ENCODE measurements at places on chromosomes 13 and 19.

DNA sequence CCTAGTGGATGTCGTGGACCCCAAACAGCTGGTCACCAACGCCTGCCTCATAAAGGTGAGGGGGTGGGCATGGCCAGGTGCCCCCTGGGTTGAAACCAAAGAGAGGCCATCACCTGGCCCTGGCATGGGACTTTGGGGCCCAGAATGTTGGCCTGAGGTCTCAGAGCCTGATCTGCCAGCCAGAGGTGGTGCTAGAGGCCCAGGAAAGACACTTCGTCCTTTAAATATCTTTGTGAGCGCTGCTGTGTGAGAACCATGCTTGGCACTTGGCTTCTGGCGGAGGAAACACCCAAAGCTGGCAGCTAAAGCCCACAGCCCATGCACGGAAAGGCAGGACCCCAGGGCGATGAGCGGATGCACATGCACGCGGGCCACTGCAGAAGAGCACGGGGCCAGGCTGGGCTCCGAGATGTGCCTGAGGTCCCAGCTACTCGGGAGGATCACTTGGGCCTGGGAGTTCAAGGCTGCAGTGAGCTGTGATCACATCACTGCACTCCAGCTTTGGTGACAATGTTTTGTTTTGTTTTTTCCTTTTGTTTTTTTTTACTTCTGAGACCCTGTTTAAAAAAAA lies 4.3 kb upstream of the ADM5 start:
- no peak for DNase-seq

GRCh38 chr13:98129059-98129746 lies 13.7 kb upstream of the FARP1 start:
- DNase-seq: no peak

DNA sequence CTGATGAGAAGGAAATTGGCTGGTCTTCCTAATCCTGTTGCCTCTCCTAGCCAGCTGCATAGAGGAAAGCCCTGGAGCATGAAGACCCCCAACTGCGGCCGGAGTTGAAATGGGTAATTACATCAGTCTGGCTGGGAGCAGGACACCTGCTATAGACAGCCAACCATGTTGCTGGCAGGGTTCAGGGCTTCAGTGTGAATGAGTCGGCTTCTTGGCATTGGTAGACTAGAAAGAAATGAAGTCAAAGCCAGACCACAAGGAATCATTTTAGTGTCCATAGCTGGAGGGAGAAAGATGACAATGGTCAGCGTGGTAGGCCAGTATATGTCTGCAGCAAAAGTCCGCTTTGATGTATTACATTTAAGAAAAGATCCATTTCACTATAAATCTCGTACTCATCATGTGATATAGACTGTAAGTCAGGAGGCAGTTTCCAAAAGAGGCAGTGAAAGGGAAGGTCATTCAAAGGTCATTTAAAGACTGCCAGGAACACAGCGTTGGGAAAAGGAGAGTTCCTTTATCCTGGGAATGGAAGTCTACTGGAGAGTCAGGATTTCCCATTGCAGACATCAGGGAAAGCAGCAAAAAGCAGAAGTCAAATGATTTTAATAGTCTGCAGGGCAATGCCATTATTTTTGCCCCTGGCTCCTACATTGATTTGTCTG lies 262.7 kb downstream of the DNAJC15 start:
- DNase-seq: no peak

DNA sequence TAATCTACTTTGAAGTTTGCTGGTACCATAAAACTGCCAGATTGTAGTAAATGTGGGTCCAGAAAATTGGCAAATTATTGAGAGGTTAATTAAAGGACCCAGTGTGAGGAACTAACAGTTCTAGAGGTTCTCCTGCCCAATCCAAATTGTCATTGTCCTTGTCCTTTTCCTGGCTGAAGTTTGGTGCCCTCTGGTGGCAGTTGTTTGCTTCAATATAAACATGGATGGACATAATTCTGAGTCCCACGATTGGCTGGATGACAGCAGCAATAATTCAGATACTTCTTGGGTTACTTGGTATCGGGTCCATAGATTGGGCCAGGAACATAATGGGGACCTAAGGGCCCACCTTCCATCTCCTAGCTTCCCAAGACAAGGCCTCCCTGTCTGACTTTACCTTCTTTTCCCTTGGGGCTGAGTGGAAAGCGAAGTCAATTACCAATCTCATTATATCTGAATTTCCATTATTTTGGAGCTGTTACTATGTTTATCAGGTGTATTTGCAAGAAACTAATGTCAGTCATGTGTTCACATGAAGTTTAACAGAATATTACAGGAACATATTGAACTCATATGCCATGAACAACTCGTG lies 33.8 kb upstream of the GARRE1 start:
- peak; percentile 80 for DNase-seq

- no peak for DNase-seq
Observed at GRCh38 chr13:98992355-98992754, 14.5 kb upstream of the DOCK9 start.

- DNase-seq: no peak
Observed at GRCh38 chr13:68846663-68847062, 1261.0 kb upstream of the ATXN8OS start.

DNA sequence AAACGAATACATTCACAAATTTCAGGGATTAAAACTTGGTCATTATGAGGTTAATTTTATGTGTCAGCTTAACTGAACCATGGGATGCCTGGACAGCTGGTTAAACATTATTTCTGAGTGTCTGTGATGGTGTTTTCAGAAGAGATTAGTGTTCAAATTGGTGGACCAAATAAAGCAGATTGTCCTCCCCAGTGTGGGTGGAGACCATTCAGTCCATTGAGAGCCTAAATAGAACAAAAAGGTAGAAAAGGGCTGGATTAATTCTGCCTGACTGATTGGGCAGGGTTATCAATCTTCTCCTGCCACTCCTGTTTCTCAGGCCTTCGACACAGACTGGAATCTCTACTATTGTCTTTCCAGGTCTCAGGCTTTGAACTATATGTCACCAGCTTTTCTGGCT lies 203.8 kb upstream of the SLITRK6 start:
- no peak for DNase-seq

- DNase-seq: no peak
Observed at GRCh38 chr13:98280176-98280510, 103.1 kb upstream of the RNF113B start.

GRCh38 chr13:103694471-103694870 lies 628.3 kb upstream of the SLC10A2 start:
- DNase-seq: no peak

- DNase-seq: peak; percentile 83
Observed at GRCh38 chr13:94662274-94662945, 49.9 kb downstream of the SOX21 start.

- DNase-seq: no peak
Observed at GRCh38 chr19:4600082-4600481, 39.2 kb upstream of the TNFAIP8L1 start.

DNA sequence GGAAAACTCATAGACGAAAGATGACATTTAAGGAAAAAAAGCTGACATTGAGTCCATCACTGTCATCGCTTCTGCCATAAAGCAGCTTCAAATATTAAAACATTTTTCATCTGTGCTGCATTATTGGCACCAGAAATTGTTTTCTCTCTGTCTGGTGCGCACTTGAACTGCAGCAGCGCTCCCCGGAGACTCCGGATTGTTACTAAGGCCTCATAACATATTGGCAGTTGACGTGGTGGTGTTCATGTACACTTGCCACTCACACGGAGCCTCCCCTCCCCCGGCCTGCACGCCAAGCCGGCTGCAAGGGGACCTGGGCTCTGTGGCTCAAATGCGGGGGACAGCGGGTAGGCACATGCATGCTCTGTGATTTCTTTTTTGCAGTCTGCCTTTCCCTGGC lies 203.2 kb downstream of the TSHZ3 start:
- DNase-seq: no peak

DNA sequence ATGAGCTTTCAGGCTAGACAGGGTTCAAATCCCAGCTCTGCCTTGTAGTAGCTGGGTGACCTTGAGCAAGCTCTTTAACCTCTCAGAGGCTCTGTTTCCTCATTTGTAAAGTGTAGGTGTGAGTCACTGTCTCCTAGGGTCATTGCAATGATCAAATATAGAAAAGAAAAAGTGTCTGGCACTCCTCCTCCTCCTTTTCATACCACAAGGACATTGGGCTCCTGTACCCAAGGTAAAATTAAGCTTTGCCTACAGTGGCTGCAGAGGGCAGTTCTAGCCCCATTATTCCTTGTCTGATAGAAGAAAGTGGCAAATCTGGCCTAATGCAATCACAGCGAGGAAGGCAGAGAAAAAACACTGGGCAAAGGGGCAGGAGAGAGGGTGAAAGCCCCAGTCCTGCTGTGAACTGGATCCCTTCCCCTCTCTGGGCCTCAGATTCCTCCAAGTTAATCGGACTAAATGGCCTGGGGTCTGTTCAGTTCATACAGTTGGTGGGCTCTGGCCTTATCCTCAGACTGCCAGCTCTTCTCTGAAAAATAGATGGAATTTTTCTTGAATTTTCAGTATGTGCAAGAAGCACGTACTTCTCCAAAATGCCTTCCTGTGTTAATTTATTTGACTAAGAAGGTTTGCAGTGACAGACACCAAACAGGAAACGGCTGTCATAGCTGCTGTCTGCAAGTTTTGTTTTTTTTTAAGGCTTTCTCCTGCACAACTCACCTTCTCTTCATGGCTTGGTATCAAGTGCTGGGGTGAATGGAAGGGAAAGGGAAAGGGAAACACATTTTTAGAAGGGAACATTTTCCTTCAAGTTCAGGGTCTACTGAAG lies 35.3 kb downstream of the RGCC start:
- no peak for DNase-seq

GRCh38 chr13:76222511-76222910 lies 586.4 kb downstream of the LMO7 start:
- no peak for DNase-seq

DNA sequence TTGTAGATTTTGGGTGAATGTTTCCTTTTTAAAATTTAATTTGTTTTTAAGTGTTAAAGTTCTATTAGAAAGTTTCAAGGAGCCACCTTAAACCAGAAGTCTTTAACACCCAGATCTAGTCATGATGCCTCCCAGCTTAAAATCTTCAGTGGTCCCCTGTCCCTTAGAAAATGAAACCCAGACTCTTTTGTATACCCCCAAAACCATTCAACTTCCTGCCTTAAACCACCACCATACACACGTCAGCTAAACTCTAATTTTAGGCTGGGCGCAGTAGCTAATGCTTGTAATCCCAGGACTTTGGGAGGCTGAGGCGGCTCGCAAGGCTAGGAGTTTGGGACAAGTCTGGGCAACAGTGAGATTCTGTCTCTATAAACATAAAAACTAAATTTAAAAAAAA lies 37.9 kb downstream of the N4BP2L1 start:
- DNase-seq: no peak

- DNase-seq: no peak
Observed at GRCh38 chr19:8544168-8544567, 30.2 kb upstream of the ZNF414 start.

DNA sequence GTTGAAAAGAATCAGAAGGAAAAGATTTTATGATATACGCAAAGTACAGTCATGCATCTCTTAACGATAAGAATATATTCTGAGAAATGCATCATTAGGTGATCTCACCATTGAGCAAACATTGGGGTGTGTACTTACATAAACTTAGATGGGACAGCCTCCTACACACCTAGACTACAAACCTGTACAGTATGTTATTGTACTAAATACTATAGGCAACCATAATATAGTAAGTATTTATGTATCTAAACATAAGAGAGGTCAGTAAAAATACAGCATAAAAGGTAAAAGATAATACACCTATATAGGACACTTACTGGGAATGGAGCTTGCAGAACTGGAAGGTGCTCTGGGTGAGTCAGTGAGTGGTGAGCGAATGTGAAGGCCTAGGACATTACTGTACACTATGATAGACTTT lies 254.6 kb downstream of the SPRY2 start:
- no peak for DNase-seq

GRCh38 chr19:3817761-3818160 lies 31.6 kb upstream of the MATK start:
- DNase-seq: no peak

GRCh38 chr13:91564396-91564795 lies 166.0 kb downstream of the GPC5 start:
- no peak for DNase-seq

GRCh38 chr13:52600666-52601065 lies 41.6 kb upstream of the HNRNPA1L2 start:
- DNase-seq: no peak

- DNase-seq: no peak
Observed at GRCh38 chr13:50626101-50626547, 217.4 kb downstream of the DLEU7 start.

DNA sequence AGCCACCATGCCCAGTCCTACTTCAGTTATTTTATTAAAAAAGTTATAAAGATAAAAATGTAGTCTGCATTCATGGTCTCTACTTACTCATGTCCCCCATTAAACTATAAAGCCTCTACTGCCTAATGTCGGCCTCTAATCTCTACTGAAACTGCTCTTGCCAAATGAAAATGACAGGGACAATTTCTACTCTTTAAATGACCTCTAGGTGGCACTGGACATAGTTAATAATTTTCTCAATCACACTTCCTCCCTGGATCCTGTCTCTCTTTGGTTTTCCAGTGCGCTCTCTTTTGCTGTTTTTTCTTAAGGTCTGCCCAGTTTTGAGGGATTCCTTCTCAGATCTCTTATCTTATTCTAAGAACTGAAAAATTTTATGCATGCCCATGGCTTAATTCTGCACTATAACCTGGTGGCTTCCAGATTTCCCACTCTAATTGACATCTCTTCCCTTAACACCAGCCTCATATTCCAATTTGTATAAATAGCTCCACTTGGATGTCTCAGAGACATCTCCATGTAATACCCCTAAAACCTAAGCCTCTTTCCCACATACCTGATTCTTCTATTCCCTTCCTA lies 54.3 kb downstream of the MTMR6 start:
- peak; percentile 53 for DNase-seq

DNA sequence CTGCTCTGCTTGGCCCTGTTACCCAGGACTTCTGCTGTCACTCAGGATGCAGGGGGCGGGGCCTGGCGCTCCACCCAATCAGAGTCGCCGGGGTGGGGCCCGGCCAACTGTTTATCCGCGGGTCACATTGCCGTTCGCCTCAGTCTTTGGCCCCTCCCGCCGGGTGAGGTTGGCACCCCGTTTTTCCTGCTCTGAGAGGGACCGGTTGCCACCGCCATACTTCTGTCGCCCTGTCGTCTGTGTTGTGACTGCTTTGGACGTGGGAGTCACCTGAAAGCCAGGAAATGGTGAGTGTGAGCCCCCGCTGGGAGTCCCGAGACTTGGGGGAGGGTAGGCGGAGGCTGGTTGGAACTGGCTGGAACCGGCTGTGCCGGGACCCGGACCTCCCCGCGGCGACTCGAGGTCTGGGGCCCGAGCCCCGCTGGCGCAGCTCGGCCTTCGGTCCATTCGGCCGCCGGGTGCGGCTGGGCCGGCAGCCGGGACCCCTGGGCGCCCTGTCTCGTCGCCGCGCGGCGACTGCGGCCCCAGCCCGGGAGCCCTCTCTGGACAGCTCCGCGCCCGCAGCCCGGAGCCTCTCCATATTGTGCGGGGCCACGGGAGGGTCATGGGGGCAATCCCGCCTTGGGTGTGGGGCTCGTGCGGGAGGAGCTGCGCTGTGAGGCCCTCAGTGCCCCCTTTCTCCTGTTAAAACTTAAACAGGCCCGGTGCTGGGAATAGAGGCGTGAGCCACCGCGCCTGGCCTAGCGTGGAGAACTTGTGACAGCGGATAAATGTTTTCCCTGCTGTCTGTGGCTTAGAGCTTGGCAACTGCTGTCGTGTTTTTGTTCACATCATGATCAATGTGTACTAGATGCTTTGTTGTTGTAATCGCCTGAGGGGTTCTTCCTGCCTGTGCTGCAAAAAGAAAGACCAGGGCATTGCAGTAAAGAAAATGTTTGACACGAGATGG lies at the start of gene ZNF844:
Gene ZNF844, plus strand, starts transcription at position 142 of the 949 bp plus-strand sequence. Its CDS starts 143 bp downstream, at position 285.
- DNase-seq: peak; percentile 76
